ENCODE measurements at places on chromosomes 5 and 9.

DNA sequence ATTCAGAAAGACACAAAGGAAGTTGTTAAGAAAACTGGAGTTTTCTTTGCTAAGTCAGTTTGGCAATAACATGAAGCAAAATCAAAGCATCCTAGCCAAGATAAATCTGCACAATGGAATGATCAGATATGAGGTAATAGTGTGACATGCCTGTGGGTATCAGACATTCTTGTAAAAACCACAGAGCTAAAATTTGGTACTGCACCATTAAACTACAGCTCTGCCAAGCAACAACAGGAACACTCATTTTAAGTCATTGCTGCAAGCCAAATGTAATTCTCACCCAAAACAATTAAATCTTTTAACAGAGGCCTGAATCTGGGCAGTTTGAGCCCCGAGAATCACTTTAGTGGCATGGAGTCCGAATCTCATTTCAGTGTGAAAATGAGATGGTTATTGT, 96.6 kb downstream of the VCAN start:
- no peaks in the 10 kb centered on the region for H3K27me3 ChIP-seq
- no peak overlapping the region for H3K4me3 ChIP-seq
- H3K4me1 ChIP-seq, result peaks cover 3% of the 10 kb centered on the region
- no peaks in the 10 kb centered on the region for H3K36me3 ChIP-seq

DNA sequence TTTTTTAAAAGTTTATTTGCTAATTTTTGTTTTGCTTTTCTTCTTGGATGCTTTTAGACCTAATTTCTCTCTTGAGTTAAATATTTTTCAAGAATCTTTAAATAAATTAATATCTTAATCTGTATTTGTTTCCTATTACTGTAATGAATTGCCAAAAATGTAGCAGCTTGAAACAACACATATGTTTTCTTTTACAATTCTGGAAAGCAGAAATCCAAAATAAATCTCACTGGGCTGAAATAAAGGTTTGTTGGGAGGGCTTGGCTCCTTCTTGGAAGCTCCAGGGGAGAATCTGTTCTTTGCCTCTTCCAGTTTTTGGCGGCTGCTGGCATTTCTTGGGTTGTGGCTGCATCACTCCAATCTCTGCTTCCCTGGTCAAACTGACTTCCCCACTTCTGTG, 658.1 kb upstream of the ARRDC3 start:
- H3K4me1 ChIP-seq, result no peaks in the 10 kb centered on the region
- H3K27me3 ChIP-seq, result no peaks in the 10 kb centered on the region
- H3K4me3 ChIP-seq, result no peak overlapping the region
- H3K27ac ChIP-seq, result no peak overlapping the region

DNA sequence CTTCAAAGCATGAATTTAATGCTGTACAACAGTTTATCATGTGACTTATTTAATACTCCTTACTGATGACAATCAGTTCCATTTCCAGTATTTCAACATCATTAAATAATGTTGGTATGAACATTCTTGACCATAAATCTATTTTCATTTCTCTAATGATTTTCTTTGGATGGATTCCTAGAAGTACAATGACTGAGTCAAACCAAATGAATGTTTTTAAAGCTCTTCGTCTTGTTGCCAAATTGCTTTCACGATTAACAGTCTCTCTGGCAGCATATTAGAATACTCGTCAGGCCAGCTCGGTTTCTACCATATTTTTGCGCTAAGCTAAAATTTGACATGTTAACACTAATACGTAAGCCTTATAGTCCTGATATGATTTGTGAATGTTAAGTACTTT, 197.0 kb downstream of the TRPM3 start:
- no peak overlapping the region for H3K4me3 ChIP-seq
- H3K27ac ChIP-seq, result no peak overlapping the region
- H3K27me3 ChIP-seq, result no peaks in the 10 kb centered on the region
- H3K36me3 ChIP-seq, result no peaks in the 10 kb centered on the region
- DNase-seq, result no peak
- peaks cover 2% of the 10 kb centered on the region for H3K4me1 ChIP-seq

- no peak for DNase-seq
- H3K27me3 ChIP-seq, result no peaks in the 10 kb centered on the region
- no peak overlapping the region for H3K4me3 ChIP-seq
- no peaks in the 10 kb centered on the region for H3K4me1 ChIP-seq
- no peaks in the 10 kb centered on the region for H3K36me3 ChIP-seq
Observed at GRCh38 chr9:20579524-20580314, 42.6 kb downstream of the MLLT3 start.

- H3K27me3 ChIP-seq, result no peaks in the 10 kb centered on the region
- no peak for DNase-seq
- H3K4me3 ChIP-seq, result no peak overlapping the region
- no peak overlapping the region for H3K27ac ChIP-seq
- no peaks in the 10 kb centered on the region for H3K4me1 ChIP-seq
Observed at GRCh38 chr5:88394536-88395175, 126.0 kb upstream of the TMEM161B start.

GRCh38 chr9:89606624-89607311, 2.0 kb downstream of the GADD45G start:
- H3K4me3 ChIP-seq, result peak overlapping the region; percentile 87
- no peaks in the 10 kb centered on the region for H3K36me3 ChIP-seq
- H3K27ac ChIP-seq, result peak overlapping the region; percentile 88
